Naive B cell (primary cell): ENCODE measurements at places on chromosomes 7 and 10. TPM values are rescaled to one million over a fixed set of nuclear protein-coding genes. Genes with fewer than 3 reads are reported as not detected.

- H3K4me1 ChIP-seq, result peaks cover 11% of the 10 kb centered on the region
- H3K36me3 ChIP-seq, result peaks cover 5% of the 10 kb centered on the region
- peak overlapping the region; percentile 37 for H3K4me3 ChIP-seq
- DNase-seq, result no peak
Observed at GRCh38 chr10:117133273-117134055, 4.6 kb downstream of the VAX1 start.

GRCh38 chr10:43843321-43844101 is 194.8 kb upstream of the ZNF32 start:
- H3K27ac ChIP-seq, result no peak overlapping the region
- DNase-seq, result no peak
- H3K4me1 ChIP-seq, result peaks cover 2% of the 10 kb centered on the region

GRCh38 chr10:128063736-128064107 is 62.5 kb downstream of the MKI67 start:
- H3K36me3 ChIP-seq, result peaks cover 20% of the 10 kb centered on the region
- peaks cover 82% of the 10 kb centered on the region for H3K4me1 ChIP-seq
- no peaks in the 10 kb centered on the region for H3K27me3 ChIP-seq
- DNase-seq, result peak; percentile 39
- peak overlapping the region; percentile 98 for H3K27ac ChIP-seq

DNA sequence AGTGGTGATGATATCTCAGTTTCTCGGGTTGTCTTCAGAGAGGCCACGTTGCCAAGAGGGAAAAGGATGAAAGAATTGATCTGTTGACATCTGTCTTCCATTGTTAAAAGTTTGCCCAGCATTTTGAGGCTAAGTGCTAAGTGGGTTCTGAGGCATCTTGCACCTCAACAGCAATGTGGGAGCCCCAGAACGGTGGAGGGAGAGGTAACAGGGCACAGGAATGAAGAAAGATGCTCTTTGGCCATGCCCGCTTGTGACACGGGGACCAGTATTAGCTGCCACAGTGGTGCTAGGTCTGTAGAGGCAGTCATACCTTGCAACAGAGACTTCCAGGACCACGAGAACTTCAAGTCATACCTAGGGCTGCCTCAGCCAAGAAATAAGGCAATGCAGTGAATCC is 106.6 kb upstream of the NUPR2 start:
- H3K27ac ChIP-seq, result no peak overlapping the region
- H3K36me3 ChIP-seq, result peaks cover 8% of the 10 kb centered on the region
- H3K27me3 ChIP-seq, result no peaks in the 10 kb centered on the region
- DNase-seq, result no peak

The HYAL4 gene
- not detected for polyA plus RNA-seq

The DGKI gene
- polyA plus RNA-seq, result not detected

The CYP3A5 gene
- not detected for polyA plus RNA-seq

The NRF1 gene
- polyA plus RNA-seq, result 30.0 TPM

The TEX47 gene
- polyA plus RNA-seq, result not detected
